SW480 (cell line): ENCODE measurements at places on chromosomes 7 and 10.
A peak's percentile ranks its signal among the peaks of the same experiment; 100 is the strongest.

DNA sequence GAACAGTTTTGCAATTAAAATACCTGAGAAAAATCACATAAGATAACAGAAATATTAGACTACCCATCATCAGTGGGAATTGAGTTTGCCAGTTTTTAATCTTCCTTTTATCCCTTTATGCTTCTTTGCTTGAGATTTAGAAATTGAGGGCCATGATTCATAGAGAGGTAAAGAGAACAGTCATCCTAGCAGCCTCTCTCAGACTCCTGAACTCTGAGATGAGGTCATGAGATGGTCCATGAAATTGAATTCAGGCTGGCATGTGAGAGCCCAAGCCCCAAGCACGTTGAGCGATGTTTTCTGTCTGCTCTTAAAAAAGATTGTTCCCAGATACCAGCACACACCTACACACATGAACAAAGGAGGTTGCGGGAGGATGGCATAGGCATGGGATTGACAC is 91.1 kb downstream of the CREB5 start:
- no peak for DNase-seq

DNA sequence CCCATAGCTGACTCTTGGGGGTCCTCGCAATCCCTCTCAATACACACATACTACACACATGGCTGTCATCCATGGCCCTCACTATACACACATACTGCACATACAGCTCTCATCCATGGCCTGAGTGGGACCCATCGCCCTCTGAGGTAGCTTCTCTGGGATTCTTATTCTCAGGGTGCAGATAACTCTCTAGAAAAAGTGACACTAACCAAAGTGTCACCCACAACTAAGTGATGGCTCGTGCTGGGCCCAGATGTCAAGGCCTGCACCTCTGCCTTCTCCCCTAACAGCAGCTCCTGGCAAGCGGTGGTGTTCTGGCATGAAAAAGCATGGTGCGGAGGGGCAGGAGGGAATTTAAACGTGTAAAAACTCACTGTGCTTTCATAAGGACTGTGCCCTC is 62.7 kb upstream of the ZPBP start:
- DNase-seq = no peak

GRCh38 chr7:32892521-32893206 is 1.1 kb upstream of the KBTBD2 start:
- peak; percentile 88 for DNase-seq

- DNase-seq = no peak
Observed at GRCh38 chr7:76316984-76317781, 14.7 kb downstream of the HSPB1 start.

DNA sequence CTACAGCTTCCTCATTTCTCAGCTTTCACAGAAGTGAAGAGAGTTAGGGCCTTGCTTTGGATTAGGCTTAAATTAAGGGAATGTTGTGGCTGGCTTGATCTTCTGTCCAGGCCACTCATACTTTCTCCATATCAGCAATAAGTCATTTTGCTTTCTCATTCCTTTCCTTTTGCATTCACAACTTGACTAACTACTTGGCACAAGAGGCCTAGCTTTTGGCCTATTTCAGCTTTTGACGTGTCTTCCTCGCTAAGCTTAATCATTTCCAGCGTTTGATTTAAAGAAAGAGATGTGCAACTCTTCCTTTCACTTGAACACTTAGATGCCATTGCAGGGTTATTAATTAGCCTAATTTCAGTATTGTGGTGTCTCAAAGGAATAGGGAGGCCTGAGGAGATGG is 712.0 kb downstream of the INHBA start:
- DNase-seq = no peak

GRCh38 chr10:131841661-131842139 is 59.1 kb upstream of the PPP2R2D start:
- DNase-seq = no peak

DNA sequence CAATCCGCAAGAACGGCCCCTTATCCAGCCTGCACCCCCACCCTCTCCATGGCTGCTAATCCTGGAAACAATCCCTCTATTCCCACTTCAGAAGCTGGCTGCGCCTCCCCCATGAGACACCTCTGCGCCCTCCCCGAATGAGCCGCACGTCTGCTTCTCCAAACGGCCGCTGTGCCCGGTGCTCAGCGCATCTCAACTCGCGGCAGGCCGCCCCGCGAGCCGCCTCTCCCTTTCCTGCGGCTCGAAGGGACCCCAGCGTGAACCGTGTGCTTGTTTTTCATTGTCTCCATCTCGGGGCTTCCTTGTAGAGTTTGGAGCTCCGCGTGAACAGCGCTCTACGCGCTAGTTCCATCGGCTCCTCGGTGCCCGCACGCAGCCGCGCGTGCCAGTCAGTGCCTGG is 20.8 kb upstream of the FXYD4 start:
- DNase-seq = no peak

DNA sequence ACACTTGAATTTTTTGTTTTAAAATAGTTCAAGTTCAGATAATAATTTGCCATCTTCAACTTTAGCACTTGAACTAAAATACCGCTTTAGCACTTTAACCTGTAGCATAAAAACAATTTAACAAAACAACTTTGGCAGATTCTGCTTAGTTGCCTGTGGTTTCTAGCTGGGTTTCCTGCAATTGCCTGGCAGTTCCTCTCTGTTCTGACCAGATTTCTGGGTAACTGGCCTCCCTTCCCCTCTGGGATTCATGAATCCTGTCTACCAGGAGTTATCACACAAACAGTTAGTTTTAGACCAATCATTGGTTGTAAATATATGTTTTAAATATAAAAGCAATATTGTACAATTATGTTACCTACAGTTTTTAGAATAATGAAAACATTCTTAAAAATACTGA is 89.8 kb upstream of the HDAC9 start:
- DNase-seq = no peak

- DNase-seq = no peak
Observed at GRCh38 chr10:96638696-96639095, 51.9 kb upstream of the TM9SF3 start.

- DNase-seq = no peak
Observed at GRCh38 chr7:87570178-87570577, 30.5 kb downstream of the ABCB1 start.

DNA sequence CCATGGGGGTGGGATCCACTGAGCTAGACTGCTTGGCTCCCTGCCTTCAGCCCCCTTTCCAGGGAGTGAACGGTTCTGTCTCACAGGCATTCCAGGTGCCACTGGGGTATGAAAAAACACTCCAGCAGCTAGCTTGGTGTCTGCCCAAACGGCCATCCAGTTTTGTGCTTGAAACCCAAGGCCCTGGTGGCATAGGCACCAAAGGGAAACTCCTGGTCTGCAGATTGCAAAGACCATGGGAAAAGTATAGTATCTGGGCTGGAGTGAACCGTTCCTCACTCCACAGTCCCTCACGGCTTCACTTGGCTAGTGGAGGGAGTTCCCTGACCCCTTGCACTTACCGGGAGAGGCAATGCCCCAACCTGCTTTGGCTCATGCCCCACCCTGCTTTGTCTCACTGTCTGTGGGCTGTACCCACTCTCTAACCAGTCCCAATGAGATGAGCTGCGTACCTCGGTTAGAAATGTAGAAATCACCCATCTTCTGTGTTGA is 62.7 kb downstream of the PPP1R9A start:
- DNase-seq = no peak

DNA sequence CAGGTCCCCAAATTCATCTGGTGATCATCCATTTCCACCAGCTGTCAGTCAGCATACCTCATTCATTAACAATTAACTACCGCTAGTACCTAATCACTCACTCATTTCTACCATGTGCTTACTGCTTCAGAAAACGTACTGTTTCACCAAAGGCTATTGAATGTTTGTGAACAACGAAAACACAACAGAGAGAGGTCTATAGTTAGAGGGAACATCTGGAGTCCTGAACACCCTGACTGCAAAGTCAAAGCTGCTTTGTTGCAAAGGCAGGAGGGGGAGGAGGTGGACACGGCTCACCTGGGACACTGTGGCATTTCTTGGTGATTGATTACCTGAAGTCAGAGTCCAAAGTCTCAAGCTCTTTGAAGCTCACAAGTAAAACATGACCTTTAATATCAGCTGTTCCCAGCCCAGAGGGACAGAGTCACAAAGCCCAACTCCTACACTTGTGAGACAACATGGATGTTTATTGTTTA is 342.3 kb upstream of the ADARB2 start:
- DNase-seq = no peak

- DNase-seq = no peak
Observed at GRCh38 chr10:91054325-91054724, 133.4 kb upstream of the ANKRD1 start.

GRCh38 chr10:103316087-103316486 is 34.9 kb downstream of the PCGF6 start:
- DNase-seq = no peak

GRCh38 chr7:25597946-25598345 is 369.7 kb upstream of the NPVF start:
- DNase-seq = no peak

DNA sequence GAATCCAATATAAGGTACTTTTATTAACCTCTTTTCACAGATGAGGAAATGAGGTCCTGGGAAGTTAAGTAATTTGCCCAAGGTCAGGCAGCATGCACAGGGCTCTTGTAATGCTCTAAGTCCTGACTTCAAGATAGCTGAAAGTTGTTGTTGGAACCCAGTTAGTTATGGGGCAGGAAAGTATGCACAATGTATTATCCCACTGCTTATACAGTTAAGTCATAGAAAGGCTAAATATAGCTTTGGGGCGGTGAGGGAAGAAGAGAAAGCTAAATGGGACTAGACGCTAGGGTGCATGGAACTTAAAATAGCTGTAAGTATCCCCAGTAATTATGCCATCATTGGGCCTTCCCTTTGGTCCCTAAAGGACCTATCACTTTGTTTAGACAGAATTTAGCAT is 9.2 kb downstream of the GLCCI1 start:
- no peak for DNase-seq

GRCh38 chr10:104678658-104679057 is 37.6 kb downstream of the SORCS3 start:
- no peak for DNase-seq

GRCh38 chr10:62577666-62578291 is 203.6 kb downstream of the ZNF365 start:
- no peak for DNase-seq

DNA sequence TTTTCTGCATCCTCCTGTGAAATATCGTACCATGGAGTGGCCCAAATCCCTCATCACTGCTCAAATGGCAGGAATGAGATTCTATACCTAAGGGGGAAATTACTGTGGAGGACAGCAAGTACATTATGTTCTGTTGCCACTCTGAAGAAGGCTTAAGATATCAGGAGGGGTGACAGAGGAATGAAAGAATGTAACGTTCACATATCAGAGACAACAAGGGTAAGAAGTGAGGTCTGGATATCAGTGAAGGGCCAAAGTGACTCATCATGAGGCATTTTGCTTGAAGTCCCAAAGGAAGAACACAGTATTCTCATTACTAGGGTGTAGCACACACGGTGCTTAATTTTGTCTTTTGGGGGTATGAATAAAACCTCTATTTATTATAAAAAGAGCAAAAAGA is 71.5 kb upstream of the SLC13A1 start:
- no peak for DNase-seq

GRCh38 chr10:13703997-13704536 is 117.3 kb downstream of the PRPF18 start:
- DNase-seq = no peak

DNA sequence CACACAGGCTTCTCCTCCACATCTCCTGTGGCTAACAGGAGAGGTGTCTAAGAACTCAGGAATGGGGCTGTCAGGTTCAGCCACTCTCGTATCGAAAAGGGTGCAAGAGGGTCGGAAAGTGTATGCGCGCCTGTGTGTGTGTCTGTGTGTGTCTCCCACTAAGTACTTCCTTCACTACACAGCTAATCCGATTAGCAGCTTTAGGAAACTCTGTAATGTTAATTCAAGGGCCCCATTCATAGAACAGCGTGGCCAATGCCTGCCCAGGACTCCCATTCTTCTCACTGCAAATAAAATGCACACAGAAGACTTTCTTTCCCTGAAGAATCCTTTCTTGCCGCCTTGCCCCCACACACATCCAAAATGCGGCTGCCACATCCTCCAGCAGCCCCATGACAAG is 39.9 kb downstream of the TLL2 start:
- DNase-seq = no peak

DNA sequence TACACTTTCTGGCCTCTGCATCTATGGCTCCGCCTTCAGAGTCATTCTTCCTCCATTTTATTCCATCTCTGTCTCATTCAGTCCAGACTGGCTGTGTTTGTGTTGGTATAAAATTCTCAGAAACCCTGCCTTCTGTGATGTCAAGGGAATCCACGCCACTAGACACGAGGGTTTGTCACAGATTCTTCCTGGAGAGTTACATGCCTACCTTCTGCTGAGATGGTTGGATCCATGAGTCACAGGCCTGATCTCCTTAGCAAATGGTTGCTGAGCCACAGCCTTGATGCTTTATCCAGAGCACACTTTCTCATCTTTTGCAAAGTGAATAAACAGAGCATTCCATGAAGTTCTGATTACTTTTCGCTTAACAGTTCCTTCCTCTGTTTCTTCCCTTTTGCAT is 35.9 kb upstream of the TSPAN33 start:
- DNase-seq = no peak

- DNase-seq = no peak
Observed at GRCh38 chr10:116719804-116720203, 22.6 kb downstream of the HSPA12A start.

DNA sequence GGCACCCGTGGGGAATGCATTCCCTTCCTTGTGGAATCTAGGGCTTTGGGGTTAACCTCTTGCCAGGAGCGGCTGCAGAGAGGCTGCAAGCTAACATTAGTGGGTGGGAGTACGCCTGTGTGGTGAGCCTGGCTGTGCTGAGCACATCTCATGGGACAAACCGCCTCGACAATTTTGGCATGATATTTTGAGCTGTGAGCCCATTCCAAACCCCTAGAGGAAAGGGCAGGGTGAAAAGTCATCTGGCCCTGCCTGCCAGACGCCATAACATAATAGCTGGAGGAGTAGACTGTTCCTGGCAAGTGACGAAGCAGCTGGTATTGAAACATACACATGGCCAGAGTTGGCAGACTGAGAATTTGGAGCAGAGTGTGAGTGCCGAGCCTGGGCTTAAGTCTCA is 110.0 kb downstream of the TACC2 start:
- DNase-seq = no peak

GRCh38 chr7:55336540-55336939 is 28.6 kb upstream of the LANCL2 start:
- no peak for DNase-seq

DNA sequence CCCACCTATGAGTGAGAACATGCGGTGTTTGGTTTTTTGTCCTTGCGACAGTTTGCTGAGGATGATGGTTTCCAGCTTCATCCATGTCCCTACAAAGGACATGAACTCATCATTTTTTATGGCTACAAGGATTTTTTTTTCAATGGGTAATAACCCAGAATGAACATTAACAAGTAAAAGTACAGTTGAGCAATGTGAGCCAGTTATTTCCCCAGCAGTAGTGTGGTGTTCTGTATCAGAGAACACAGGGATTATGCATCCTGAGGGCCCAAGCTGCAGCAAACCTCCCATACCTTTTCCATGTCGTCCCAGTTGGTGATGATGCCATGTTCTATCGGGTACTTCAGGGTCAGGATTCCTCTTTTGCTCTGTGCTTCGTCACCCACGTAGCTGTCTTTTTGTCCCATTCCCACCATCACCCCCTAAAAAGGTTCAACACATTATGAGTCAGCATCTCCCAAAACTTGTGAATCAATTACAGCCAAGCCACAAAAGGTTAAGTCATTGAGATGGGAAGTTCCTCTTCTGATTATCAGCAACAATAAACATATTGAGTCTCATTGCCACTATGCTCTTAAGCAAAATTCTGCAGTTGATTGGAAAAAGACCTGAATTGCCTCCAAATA is 5.5 kb downstream of the ACTA2 start:
- no peak for DNase-seq

- no peak for DNase-seq
Observed at GRCh38 chr10:51242393-51242792, 168.1 kb downstream of the PRKG1 start.
